Cortex of kidney (tissue), 1 donor: ENCODE measurements at places on chromosomes 7 and 10.

DNA sequence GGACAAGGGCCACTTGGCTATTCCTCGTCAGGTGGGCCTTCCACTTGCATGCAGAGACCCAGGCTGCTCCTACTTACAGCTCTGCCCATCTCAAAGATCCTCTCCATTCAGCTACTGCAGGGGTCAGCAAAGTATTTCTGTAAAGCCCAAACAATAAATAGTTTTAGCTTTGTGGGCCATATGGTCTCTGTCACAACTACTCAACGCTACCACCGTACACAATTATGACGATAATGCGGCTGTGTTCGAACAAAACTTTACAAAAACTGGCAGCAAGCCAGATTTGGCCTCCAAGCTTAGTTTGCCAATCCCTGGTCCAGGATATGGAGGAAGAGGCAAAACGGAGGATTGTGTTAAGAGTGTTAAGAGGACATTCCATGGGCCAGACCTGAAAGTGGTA lies 12.8 kb downstream of the RAB11FIP2 start:
- no peak for DNase-seq

GRCh38 chr10:113261161-113261560 lies 291.7 kb upstream of the HABP2 start:
- no peak for DNase-seq

GRCh38 chr10:124003070-124003419 lies 90.4 kb downstream of the CHST15 start:
- no peak for DNase-seq

DNA sequence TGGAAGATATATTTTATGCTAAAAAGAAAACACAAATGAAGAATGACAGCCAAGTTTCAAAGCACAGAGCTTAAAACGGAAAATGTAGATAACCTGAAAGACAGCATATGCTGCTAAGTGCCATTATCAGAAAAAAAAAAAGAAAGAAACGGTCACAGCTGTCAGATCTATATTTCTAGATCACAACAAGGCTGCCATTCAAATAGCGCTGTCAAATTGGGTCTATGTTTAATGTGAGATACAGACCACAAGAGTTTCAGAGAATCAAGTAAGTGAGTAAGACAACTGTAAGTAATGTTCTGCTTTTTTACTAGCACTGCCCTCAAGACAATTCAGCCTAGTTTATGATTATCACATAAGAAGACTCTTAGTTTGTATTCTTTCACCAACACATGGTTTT lies 66.1 kb upstream of the RNF148 start:
- no peak for DNase-seq

DNA sequence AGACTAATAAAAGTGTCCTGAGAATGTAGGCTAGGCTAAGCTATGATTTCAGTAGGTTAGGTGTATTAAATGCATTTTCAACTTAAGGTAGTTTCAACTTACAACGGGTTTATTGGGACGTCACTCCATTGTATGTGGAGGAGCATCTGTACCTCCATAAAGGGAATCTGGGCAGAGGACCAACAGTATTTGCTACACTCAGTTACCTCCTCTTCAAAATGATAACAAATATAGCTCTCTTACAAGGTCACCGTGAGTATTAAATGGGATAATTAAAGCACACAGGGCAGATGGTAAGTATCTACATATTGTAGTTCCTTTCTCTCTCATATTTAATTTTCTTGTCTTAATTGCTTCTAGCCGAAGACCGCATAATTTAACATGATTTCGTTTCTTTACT lies 59.0 kb upstream of the FGL2 start:
- DNase-seq: no peak

DNA sequence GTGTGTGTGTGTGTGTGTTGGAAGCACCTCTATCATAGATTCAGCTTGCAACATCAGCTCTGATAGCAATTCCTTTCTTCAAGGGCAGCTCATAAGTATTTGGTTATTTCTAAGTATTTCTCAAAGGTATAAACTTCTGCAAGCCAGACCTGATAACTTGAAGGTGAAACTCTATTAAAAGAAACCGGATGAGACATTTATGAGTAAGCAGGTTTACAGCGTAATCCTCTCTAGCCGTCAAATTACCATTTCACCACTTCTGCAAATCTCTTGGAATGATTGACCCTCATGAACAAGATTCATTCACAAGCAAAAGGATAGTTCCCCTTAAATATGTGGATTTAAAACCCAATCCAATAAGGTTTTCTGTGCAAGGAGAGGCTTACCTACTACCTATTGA lies 23.1 kb downstream of the PDE1C start:
- DNase-seq: no peak

DNA sequence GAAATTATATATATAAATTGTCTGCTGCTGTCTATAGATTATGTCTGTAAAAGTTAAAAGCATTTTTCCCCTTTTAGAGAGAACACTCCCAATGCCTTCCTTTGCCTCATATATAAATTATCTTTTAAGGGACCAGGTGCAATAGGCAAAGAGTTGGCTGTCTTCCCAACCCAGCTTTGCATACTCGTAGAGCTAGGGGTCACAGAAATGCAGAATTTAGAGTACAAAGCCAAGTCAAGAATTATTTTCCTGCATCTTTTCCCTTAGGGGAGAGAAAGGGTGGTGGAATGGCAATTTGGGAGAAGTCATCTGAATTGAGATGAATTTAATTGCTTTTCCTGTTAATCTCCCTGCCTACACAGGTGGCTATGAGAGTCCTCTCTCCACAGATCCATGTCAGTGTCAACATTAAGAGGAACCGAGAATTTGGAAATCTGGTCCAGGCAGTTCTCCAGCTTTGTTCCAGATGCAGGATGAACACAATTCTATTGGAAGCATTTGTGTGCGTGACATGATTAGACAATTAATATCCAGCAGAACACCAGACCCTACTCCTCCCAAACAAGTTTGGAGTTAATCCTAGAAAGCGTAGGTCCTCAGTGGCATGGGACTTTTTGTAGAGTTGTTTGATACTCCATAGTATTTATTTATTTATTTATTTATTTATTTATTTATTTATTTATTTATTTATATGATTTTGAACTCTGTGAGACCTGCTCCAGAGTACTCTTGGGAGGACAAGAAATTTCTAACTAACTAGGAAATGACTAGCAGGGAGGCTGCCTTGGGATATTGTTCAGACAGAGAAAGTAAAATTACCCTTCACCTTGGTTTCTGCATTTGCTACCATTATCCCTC lies 80.3 kb upstream of the SKAP2 start:
- DNase-seq: no peak

DNA sequence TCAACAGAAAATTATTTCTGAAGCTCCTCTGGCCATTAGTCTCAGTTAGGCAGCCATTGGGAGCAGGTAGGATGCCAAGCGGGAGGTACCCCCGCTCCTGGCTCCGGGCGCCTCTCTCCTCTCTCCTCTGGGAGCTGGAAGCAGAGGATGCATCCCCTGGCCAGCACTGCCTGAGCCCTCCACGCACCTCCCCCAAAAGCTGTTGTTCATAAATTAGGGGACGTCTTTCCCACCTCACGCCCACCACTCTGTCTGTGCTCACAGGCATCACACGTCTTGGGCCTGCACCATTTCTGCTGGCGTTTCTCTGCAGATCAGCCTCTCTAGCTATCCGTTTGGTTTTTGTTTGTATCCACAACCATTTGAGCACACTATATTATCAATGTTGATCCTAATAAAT lies 609.0 kb upstream of the FOXK1 start:
- DNase-seq: no peak

DNA sequence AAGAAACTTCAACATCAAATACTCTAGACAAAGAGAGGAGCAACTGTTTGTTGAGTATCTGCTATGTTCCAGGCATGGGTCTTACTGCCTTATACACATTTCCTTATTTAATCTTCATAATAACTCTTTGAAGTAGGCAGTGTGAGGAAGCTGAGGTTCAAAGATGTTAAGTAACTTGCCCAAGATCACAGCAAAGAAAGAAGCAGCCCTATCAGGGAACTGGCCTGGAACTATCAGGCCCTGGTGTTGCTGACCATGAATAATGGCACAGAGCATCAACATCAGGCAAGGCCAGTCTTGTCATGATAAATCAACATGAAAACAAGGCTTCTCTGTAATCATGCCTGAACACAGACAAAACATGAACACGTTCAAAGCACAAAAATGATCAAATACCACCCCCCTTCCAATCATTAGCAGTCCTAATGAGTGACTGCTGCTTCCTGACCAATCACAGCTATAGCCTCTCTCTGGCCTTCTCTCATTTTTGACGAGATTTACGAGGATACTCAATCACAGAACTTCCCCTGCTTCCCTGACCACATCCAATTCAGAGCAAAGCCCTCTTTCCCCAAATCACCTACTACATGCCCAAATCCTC lies 2.3 kb downstream of the GSDME start:
- no peak for DNase-seq

GRCh38 chr7:1572111-1572822 lies 2.4 kb upstream of the PSMG3 start:
- no peak for DNase-seq

DNA sequence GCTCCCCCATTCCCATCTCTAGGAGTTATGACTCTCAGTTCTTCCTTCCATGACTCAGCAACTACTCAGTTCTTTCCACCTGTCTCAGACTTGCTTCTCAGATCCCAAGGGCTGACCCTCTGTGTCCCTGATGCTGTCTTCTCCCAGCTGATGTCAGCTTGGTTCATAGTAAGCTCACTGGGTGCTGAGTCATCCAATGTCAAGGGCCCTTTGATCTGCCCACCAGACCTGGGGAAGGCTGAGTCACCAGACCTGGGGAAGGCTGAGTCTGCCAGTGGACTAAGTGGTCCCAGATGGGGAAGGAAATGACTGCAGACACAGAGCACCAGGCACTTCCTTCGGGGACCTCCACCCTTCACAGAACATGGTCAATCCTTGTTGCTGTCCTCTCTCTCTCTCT lies 76.1 kb upstream of the ZEB1 start:
- no peak for DNase-seq

- DNase-seq: no peak
These were observed 25.6 kb downstream of the NRCAM start for GRCh38 chr7:108430664-108431063.

- no peak for DNase-seq
These were observed 363.1 kb downstream of the GATA3 start for GRCh38 chr10:8417631-8418030.

GRCh38 chr10:125543796-125544195 lies 139.2 kb downstream of the TEX36 start:
- DNase-seq: no peak

DNA sequence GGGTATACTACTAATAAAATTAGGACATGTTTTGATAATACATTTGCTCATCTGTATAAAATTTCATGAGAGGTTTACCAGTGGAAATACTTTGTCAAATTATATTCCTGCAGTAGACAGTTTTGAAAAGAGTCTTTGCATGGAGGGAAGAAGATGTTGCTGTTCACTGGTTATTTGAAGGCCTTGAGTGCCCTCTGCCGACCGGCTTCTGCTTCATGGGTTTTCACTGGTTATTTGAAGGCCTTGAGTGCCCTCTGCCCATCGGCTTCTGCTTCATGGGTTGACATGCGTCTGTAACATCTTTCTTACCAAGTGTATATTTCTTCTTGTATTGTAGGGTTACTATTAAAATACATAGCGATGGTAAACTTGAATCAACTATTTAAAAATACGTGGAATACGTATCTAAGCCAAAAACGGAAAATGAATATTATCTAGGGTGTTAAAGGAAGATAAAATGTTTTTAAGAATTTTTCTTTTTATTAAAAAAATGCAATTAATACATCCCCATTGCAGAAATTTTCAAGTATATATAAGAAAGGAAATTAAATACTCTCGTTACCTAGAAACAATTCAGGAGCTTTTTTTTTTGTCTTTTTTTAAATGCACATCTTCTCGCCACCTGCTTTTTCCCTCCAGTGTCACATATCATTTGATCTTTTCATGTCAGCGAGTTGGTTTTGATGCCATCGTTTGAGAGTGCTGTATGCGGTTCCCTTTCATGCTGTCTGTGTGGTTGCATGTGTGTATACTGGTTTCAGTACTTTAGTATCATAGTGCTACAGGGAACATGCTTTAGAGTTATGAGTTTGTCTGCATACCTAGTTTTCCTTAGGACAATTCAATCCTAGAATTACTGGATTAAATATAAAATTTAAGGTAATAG lies 73.4 kb downstream of the SHH start:
- DNase-seq: no peak

DNA sequence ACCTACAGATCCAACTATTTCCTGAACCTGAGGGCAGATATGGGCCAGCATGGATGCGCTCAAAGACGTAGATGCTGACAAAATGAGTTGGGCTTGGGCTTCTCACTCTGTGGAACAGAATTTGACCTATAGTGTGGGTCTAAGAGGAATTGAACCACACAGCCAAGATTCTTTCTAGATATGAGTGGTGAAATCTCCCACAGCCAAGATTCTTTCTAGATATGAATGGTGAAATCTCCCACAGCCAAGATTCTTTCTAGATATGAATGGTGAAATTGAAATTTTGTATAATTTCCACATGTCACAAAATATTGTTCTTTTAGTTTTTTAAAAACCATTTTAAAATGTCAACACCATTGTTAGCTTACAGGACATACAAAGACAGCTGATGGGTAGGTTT lies 215.4 kb upstream of the LRGUK start:
- DNase-seq: no peak

DNA sequence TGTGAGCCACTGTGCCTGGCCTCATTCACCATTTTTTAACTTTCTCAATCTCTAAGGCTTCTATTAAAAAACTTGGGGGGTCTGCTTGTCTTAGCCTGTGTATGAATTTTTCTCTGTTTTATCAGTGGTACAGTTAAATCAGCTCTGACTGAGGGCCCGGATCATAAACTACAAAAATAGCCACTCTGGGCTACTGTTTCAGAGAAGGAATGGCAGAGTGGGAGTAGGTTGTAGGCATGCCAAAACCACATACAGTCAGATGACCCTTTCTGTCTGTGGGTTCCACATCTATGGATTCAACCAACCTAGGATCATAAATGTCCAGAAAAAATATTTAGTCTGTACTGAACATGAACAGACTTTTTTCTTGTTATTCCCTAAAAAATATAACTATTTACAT lies 21.3 kb downstream of the TBC1D12 start:
- no peak for DNase-seq

DNA sequence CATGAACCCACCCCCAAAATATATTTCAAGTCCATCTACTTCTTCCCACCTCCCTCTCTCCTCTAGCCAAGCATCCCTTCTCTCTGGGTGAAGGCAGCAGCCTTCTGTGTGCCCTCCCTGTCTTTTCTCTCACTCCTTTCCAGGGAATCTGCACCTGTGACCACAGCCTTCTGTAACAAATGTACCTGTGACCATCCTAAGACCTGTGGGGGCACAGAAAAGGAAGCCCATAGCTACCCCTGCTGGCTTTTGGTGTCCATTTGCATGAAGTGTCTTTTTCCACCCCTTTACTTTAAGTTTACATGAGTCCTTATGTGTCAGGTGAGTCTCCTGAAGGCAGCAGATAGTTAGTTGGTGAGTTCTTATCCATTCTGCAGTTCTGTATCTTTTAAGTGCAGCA lies 2.0 kb upstream of the TBXAS1 start:
- no peak for DNase-seq

GRCh38 chr7:79880312-79880711 lies 254.3 kb upstream of the GNAI1 start:
- DNase-seq: no peak

GRCh38 chr10:26773633-26774032 lies 76.1 kb downstream of the PDSS1 start:
- DNase-seq: no peak
